ENCODE measurements at places on chromosomes 11 and 22.

- no peak for DNase-seq
Observed at GRCh38 chr11:16976379-16976778, 37.8 kb downstream of the PLEKHA7 start.

- no peak for DNase-seq
Observed at GRCh38 chr22:36595940-36596339, 67.0 kb upstream of the EIF3D start.

DNA sequence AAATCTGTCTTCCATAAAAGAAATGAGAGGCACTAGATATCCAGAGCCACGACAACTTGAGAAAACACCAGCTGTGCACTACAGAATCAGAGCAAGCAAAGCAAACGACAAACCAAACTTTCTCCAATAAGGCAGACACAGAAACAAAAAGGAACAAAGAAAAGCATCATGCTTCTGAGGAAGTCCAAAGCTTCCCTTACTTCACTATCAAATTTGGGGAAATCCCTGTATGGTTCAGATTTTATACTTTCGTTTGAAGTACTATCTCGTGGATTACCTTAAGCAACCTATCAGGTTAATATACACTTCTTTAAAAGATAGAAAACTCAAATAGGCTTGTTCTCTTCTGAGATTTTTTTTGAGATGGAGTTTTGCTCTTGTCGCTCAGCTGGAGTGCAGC is 27.7 kb downstream of the ALG9 start:
- no peak for DNase-seq

DNA sequence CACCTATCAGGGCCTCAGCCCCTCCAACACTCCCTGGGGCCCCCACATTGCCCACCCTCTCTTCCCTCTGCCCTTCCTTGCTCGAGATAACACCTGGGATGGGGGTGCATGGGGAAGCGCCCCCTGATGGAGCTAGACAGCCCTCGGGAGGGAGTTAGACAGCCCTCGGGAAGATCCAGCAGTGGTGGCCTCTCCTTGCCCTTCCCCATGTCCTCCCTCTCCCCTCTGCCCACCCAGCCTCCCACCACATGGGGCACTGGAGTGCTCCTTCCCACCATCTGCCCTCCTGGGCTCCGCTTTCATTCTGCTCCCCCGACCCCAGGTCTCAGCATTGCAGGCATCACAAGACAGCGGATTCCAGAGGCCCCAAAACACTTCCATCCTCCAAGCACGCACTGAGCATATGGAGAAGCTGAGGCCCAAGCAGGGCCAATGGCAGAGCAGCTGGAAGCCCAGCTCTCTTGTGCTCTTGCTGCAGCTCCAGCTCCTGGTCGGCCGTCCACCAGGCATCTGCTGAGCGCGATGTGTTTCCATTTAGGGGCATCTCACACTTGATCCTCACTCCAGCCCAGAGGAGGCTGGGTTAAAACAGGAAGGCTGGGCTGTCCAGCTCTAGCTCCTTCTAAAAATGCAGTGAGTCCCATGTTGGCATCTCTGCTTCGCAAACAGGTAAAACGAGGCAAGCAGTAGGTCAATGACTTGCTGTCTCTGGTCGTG is 65.6 kb downstream of the IGLL1 start:
- DNase-seq: no peak

DNA sequence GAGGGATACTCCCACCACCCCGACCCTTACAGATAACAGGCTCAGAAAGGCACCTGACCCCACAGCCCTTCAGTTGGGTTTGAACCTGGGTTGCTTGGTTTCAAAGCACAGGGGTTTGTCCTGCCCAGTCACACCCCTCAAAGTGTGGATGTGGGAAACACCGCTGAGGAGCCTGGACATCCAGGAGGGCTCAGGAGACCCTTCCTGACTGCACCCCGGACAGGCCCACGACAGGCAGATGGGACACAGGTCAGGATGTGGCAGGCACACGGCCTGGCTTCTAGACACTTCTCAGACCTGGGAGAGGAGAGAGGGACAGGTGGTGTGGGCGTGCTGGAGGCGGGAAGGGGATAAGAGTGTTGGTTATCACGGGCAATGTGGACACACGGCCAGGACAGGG is 932.3 kb downstream of the BRD1 start:
- no peak for DNase-seq

DNA sequence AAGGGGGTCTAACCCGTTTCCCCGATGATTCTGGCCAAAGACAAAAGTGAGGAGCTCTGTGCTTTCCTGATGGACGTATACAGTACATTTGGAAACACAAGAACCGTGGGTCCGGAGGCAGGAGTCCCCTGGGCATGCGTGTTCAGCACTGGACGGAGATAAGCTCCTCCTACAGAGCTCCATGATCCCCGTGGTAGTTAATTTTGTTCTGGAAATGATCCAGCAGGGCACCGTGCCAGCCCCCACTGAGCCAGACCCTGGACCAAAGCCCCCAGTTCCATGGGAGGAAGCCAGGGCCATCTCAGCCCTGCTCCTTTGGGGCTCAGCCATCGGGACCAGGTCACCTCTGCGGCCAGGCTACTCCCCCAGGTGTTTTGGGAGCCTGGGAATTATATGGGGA is 83.3 kb downstream of the TRMU start:
- DNase-seq: no peak

DNA sequence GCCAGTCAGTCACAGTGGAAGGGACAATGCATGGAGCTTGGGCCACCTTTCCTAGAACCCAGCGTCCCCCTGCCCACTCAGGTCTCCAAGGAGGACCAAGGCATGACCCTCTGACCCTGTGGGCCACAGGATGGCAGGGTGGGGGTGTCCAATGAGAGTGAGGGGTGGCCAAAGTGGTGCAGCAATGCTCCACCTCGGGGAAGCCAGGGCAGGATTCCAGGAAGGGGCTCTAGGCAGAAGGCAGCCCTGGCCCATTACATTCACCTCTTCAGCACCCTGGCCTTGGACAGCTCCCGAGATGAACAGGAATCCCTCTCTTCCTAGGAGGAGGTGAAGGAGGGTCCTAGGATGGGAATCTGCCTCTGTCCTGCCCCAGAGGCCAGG is 597.5 kb downstream of the BRD1 start:
- no peak for DNase-seq

- no peak for DNase-seq
Observed at GRCh38 chr22:42343531-42344081, 73.2 kb upstream of the TCF20 start.

GRCh38 chr11:123291201-123291869 is 96.3 kb upstream of the CLMP start:
- DNase-seq: no peak

- DNase-seq: no peak
Observed at GRCh38 chr11:132670921-132671675, 861.2 kb downstream of the OPCML start.

- no peak for DNase-seq
Observed at GRCh38 chr11:46865340-46865739, 19.3 kb upstream of the CKAP5 start.

DNA sequence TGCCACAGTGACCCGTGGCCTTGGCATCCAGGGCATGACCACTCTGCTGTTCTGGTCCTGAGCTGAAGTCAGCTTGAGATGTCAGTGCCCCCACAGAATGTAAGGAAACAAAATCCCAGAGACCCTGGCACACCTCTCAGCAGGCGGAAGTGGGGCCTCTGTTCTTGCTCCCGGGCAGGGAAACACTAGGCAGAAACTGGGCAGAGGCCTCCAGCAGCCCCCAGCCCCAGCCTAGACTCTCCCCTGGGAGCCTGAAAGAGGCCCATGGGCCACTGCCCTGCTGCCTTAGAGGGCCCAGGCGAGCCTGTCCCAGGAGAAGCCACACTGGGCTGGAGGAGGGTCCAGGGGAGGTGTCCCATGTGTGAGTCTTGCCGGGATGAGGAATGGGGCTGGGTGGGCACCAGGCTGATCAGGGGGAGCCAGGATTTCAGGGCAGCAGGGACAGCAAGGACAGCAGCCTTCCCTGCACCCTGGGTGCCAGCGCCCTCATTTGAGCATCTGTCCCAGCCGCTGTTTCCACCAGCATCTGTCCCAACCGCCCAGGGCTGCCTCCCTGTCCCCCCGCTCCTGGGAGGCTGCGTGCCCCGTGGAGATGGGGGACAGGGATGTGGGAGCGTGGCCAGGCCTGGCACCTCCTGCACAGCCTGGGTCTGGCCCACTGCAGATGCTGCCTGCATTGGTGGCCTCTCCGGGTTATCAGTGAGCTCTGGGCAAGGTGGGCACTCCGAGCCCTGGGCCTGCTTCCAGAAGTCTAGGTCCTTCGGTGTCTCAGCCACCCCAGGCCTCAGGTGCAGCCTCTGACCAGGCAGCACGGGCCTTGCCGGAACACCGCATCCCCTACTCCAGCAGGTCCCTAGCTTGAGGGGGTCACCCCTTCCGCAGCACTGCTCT is 1072.4 kb downstream of the BRD1 start:
- no peak for DNase-seq

- DNase-seq: no peak
Observed at GRCh38 chr22:28171712-28172111, 252.7 kb upstream of the PITPNB start.

DNA sequence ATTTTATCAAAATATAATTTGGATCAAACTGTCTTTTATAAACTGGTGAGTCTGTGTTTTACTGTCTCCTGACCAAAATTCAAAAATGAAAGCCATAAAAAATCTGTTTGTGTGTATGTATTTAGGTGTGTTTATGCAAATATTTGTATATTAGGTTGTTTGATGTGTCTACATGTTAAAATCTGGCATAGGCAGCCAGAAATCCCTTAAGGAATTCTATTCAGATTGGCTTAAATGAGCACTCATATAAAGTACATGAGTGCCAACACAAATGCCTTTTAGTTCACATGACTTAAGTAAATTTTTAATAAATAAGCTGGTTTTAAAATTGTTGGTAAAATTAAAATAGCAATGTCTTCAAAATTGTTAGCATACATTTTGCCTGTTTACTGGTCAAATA is 133.3 kb upstream of the GUCY1A2 start:
- no peak for DNase-seq

GRCh38 chr11:16825968-16826367 is 87.5 kb downstream of the C11orf58 start:
- DNase-seq: no peak

DNA sequence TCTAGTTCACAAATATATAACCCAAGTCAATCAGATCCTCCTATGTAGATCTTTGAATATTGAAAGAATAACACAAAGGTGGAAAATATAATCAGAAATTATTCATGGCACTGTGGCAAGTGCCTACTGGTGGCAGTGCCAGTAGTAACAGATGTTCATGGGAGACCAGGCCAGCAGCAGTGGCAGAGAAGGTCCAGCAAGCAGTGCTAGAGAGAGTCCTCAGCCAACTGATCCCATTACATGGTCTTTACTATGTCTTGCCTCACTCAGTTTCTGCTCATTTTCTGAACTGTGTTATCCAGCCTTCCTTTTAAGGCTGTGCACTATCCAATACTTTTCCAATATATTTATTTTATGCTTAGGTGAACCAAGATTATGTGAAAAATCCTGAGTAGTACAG is 124.9 kb downstream of the MRTFA start:
- no peak for DNase-seq

DNA sequence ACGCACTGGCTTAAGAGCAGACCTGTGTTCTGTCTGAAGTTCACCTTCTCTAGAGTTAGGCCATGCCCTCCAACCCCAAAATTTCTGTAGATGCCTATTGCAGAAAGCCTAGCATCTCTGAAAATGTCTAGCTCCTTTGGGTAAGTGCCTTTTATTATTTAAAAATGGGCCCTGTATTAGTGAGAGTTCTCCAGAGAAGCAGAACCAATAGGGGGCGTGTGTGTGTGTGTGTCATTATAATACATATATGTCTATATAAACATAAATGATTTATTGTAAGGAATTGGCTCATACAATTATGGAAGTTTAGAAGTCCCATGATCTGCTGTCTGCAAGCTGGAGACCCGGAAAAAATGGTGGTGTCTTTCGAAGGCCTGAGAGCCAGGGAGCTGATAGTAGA is 144.7 kb downstream of the TTC17 start:
- no peak for DNase-seq

GRCh38 chr22:42611051-42611450 is 3.6 kb downstream of the POLDIP3 start:
- DNase-seq: no peak

DNA sequence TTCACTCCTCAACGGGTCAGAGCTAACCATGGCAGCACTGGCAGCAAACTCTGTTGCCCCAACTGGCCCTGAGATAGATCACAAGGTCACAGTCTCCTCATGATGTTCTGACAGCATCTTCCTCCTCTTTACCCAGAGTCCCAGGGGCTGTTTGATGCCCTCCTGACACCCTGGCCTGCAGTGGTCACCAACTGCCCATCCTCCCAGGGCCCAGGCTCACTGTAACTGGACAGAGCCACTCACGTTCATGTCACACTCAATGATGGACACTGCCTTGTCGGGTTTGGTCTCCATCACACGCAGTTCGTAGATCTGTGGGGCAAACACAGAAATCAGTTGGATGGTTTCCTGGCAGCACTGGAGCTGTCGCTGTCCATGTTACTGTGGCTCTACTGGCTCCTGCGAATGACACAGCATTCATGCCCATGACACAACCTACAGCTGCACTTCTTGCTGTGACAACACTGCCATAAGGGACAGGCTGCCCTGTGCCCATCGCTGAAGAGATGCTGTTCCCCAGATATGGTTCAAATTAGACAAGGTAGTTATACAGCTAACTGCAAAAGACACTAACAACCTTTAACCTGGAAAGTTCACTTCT is 10.4 kb upstream of the C22orf39 start:
- DNase-seq: no peak

DNA sequence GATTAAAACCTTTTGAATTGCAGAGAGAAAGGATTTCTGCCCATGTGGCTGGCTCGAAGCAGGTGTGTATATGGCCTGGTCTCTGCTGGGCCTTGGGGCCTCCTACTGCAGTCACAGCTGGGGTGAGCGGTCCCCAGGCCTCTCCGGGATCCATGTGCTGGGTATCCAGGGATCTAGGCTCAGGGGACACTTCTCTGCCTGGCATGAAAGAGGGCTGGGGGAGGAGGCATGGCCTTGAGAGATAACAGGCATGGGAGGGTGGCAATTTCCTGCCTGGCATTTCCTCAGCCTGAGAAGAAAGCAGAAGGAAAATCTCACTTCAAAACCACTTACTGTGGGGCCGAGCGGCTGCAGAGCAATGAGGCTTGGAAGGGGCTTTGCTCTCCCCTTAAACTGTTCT is 20.3 kb upstream of the PARVG start:
- DNase-seq: no peak

GRCh38 chr22:22167791-22168189 is 76.8 kb upstream of the VPREB1 start:
- peak; percentile 100 for DNase-seq
